ENCODE measurements at places on chromosomes 7 and 10.

DNA sequence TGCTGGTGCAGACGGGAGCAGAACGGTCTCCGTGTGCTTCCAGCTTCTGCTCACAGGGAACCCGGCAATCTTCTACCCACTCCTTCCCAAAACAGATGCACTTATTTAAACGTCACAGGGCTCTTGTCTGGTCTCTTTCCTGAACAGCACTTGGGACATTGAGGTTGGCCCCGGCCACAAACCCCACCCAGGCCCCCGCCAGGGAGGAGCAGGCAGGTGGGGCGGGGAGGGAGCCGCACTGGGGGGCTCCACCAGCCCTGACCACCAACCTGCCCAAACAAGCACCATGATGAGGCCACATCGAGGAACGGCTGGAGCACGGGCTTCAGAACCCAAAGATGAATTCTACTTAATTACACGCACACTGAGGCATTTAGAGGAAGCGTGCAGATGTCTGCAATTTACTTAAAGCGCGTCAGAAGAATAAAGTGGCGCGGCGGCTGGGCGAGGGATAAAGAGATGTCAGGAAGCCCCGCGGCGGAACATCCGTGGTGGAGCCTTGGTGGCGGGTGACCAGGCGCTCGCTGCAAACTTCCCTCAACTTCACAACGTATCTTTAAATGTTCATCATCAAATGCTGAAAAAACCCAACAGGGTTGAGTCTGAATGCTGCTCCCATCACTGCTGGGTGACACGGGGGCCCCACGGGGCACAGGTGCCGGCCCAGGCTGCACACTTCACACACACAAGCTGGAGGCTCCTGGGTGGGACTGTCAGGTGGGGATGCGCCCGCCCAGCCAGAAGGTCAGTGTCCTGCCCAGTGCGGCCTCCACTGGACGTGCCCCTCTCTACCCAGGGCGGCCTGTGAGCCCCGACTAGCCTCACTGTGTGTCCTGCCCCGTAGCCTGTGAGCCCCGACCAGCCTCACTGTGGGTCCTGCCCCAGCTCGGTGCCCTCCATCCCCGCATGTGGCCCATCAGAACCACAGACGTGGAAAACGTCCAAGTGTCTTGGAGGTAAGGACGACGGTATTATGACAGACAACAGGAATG lies 279.2 kb downstream of the MAD1L1 start:
- no peak for DNase-seq

DNA sequence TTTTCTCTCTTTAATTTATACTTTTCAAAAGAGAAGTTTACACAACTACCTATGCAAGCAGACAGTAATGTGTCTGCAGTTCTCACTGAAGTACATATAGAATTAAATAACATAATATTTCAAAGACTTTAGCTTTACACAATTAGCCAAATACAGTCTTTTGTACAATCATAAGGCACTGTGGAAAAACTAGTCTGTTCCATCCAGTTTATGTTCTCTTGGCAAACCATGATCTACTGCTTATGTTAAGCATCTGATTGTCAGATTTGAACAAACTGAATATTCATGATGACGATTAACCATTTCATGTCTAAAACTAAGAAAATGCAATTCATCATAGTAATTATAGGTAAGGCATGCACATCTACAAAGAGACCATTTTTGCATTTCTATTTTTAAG lies 842 bp downstream of the SEMA3A start:
- no peak for DNase-seq

GRCh38 chr7:142771353-142771723 lies 568 bp downstream of the PRSS2 start:
- no peak for DNase-seq

- DNase-seq: no peak
Measured at GRCh38 chr7:14507617-14508016, 394.9 kb downstream of the DGKB start.

GRCh38 chr10:35320341-35320740 lies 16.0 kb upstream of the CCNY start:
- no peak for DNase-seq

- DNase-seq: no peak
Measured at GRCh38 chr7:28112012-28112411, 68.6 kb downstream of the JAZF1 start.

GRCh38 chr7:57789130-57789529 lies 339.2 kb downstream of the ZNF716 start:
- no peak for DNase-seq

- DNase-seq: no peak
Measured at GRCh38 chr7:130951303-130951975, 217.4 kb upstream of the KLF14 start.

DNA sequence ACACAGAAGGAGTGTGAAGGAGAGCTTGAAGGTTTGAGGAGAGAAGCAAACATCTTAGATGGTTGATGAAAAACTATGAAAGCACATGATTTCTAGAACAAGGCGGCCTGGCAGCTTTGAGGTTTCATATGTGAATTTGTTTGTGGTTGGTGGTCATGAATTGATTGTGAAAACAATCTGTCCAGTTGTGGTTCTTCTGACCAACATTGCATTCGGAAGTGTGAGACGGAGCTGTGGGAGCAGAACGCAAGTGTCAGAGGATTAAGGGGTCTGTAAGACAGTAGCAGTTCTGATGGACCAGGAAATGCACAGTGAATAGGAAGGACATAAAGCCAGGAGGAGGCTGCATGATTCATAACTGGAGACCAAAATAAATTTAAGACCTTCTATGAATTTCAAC lies 594.6 kb downstream of the NXPH1 start:
- no peak for DNase-seq

DNA sequence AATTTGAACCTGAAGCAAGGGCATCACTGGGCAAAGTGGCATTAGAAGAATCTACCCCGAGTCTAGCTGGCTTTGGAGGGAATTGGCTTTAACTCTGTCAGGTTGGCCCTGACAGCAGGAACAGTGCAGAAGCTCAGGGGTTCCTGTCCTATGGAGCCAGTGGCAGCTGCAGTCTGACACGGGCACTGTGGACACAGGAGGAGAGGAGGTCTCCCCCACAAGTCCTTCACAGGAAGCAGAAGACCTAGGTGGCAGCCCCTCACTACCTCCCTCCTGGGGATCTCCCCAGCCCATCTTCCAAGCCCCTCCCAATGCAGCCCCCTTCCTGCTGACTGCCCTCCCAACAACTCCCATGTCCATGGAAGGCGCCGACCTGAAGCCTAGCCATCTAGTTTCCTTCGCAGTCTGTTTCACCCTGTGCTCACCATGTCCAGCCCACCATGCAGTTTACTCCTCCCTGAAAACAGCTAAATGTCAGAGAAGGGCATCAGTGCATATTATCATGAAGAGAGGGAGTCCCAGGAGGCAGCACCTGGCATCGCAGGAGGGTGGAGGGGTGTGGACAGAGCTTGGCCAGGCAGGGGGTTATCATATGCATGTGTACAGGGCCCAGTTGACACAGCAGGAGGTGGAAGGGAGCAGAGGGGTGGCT lies 17.9 kb upstream of the GDF10 start:
- DNase-seq: no peak

DNA sequence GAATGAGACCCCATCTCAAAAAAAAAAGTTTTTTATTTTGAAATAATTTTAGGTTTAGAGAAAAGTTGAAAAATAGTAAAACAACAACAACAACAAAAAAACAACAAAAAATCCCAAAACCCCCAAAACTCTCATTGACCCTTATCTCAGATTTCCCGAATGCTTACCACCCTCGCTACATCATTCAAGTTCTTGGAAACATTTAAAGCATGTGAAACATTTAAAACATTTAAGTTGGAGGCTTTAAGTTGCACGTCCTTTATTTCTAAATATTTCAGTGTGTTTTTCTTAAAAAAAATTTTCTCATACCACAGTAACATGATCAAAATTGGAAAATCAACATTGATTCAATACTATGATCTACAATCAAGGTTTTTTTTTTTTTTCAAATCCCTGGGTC lies 382 bp upstream of the ARMS2 start:
- DNase-seq: no peak

- no peak for DNase-seq
Measured at GRCh38 chr7:14673202-14673601, 229.3 kb downstream of the DGKB start.

DNA sequence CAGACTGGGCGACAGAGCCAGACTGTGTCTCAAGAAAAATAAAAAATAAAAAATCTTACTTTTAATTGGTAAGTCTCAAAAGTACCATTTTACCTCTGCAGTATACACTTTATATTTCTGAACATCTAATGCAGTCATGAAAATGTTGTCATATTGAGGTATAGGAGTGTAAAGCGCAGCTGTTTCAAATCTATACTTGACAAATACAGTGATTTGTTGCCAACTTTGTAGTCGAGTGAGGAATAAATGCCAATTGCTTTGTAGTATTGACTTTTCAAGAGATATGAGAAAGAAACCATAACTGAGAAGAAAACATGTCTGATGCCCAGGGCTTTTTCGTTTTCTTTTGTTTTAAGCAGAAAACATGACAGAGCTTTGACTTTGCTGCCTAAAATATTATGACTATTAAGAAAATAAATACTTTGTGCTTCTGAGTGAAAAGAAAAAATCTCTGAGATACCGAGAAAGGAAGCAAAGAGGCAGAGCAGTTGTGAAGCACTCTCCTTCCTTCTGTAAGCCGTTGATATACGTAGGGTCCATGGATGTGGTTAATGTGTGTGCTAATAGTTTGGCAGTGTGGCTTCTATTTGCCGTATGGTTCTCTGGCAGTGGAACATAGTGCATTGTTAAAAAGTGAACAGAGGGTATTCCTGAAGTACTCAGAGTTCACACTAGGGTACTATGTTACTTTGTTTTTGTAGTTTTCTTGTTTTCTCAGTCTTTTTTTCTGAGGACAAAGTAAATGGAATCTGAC lies 38.2 kb downstream of the AVL9 start:
- DNase-seq: no peak

DNA sequence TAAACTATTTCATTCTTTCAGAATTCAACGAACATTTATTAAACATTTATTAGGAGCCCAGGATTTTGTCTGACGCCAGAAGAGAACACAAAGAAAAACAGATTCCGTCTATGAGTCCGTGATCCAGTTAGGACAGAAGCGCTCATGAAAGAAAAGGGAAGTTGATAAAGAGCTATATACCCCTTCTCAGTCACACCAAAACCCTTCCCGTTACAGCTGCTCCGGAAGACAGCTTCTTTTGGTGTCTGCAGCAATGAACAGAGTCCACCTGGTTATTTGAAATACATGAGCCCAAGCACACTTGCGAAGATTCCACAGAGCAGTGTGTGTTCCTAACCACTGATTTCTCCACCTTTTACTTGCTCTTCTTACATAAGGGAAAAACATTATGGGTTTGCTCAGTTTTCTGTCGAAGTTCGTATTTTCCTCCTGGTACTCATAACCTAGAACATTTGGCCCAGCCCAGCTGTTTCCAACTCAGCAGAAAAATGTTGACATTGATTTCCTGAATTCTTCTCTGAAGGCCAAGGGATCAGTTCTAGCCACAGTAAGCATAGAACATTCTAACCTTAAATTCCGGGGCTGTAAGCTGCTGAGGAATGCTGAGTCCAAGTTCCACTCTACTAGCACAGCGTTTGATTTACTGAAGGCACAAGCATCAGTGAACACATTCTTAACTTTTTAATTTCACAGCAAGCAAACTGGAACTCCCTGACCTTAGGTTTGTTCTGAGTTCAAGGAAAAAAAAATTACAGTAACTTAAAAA lies 206.5 kb downstream of the SORCS1 start:
- no peak for DNase-seq
